Fibroblast of pulmonary artery (primary cell): ENCODE measurements at places on chromosomes 4 and X.

DNA sequence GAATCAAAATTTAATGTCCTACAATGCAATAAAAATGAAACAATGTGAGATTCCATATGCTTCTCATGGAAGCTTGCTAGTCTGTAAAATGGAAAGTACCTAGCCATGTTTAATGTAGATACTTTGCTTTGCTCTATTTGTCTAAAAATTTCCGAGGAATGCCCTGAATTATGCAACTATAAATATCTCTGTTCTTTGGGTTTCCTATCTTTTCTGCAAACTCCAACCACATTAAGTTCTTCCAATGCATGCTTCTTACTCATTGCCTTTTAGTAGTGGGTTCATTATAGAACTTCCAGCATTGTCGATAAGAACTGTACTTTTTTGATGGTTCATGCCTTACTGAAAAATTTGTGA, 178.3 kb downstream of the RASL11B start:
- DNase-seq = peak; percentile 51

DNA sequence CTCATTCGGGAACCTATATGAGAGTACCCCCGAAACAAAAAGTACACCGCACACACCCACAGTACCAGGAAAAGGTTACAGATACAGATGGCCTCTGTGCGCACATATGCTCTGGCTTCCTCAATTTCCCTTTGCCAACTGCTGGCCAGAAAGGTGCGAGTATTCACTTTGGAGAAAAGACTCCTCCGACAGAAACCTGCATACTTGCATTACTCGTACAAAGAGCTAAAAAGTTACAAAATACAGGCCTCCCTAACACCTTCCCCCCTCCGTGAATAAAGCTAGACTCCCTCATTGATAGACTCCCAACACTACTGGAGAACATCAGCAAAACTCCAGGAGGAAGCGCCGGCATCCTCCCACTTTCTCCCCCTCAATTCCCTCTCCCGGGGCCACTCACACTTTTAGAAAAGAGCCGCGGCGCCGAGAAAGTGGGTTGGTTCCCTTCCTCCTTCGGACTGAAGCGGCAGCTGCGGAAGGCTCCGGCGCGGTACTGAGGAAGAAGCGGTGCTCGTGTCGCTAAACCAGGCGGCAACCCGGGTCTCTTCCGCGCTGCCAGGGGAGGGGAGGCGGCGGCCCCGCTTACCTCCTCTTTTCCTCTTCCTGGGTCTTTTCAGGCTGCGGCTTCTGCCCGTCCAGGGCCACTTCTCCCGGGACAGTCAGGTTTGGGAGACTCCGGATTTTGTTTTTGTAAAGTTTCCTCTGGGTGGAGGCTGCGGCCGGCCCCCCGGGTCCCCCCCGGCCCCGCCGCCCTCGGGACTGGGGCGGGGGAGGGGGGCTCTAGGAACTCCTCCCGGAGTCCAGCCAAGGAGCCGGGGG, 1.1 kb downstream of the FBXW7 start:
- DNase-seq = peak; percentile 21

- peak; percentile 52 for DNase-seq
Measured at GRCh38 chr4:98851806-98852205, 77.1 kb downstream of the EIF4E start.

DNA sequence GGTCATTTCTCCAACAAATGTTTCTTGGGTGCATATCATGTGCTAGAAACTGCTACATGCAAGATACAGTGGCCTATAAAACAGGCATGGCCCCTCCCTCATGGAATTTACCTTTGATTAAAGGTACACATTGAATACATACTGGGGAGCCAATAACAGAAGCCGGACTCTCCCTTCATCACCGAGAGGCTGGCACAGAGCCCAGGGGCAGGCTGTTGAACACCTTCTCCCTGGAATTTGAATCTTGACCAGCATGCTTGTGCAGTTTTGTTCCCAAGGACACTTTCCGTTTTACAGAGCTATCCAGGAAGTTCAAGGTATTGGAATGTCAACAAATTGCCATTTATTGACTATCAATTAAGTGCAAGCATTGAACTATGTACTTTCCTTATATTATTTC, 33.2 kb downstream of the PPARGC1A start:
- no peak for DNase-seq

GRCh38 chr4:3246458-3247398, 2.2 kb upstream of the MSANTD1 start:
- no peak for DNase-seq

DNA sequence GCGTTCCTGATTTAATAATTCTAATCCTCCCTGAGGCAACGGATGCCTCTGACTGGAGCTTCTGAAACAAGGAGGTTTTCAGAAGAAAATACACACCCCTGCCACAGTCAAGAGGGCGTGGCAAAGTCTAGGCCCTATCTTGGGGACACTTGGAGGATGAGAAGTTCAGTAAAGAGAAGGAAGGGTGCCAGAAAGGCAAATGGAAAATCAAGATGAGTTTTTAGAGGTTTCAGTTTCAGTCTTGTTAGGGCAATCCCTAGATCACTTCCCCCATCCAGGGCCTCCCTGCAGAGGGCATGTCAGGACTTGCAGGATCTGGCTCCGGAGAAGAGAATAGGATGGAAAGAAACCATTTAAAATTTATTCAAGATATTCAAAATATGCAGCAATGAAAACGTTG, 28.5 kb upstream of the FGF2 start:
- DNase-seq = peak; percentile 94
